Stimulated activated CD4-positive, alpha-beta T cell treated with anti-CD3 and anti-CD28 coated beads, Interleukin-15, amount 100 ng/mL, for 48 hours (primary cell): ENCODE measurements at places on chromosomes 3 and 15.

- DNase-seq = no peak
Observed at GRCh38 chr3:81394651-81395524, 366.6 kb downstream of the GBE1 start.

- DNase-seq = no peak
Observed at GRCh38 chr3:126155819-126156218, 24.6 kb downstream of the ALDH1L1 start.

GRCh38 chr3:84885199-84885882 is 73.4 kb upstream of the CADM2 start:
- DNase-seq = no peak

GRCh38 chr3:114566162-114566755 is 272.4 kb downstream of the TIGIT start:
- DNase-seq = no peak

DNA sequence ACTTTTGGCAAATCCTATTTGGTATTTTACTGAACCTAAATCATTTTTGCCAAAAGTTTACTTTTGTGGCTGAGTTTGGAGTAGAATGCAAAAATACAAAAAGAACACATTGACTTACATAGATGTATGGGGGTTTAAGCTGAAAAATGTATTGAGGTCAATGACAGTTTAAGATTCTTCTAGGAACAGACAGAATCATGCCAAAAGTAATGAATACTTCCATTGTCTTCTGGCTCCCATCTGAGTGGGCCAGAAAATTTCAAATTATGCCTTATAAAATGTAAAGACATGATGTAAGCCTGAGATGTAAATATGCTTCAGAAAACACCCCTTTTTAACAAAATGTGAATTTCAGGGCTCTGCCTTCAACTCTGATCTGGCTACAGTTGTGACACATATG is 375.1 kb upstream of the DPH6 start:
- DNase-seq = no peak

DNA sequence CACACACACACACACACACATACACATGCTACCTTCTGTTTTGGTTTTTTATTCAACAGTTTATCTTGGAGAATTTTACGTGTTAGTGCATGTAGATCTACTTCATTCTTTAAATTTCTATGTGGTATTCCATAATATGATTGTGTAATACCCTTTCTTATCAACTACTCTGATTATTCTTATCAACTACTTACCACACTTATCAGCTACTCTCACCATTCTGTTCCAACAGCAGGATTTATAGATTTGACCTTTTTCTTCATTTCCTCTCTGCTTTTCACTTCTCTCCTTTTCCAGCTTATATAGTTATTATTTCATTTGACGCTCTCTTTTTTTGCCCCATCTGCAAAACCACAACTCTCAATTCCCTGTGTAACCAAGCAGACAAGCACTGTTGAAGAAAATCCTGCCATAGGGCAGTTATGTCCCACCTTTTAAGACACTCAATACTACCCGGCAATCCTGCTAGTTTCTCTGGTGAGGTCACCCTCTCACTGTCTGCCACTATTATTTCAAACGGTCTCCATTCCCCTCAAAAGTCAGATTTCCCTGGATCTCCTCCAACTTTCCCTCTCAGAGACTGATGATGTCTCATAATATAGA is 56.9 kb upstream of the SATB1 start:
- DNase-seq = no peak
